Inflammatory macrophage (primary cell): ENCODE measurements at places on chromosomes 3 and 15.

- DNase-seq: no peak
Measured at GRCh38 chr15:41790756-41791546, 16.7 kb downstream of the MAPKBP1 start.

- peak; percentile 82 for DNase-seq
Measured at GRCh38 chr3:52843108-52843865, 8.5 kb upstream of the MUSTN1 start.

DNA sequence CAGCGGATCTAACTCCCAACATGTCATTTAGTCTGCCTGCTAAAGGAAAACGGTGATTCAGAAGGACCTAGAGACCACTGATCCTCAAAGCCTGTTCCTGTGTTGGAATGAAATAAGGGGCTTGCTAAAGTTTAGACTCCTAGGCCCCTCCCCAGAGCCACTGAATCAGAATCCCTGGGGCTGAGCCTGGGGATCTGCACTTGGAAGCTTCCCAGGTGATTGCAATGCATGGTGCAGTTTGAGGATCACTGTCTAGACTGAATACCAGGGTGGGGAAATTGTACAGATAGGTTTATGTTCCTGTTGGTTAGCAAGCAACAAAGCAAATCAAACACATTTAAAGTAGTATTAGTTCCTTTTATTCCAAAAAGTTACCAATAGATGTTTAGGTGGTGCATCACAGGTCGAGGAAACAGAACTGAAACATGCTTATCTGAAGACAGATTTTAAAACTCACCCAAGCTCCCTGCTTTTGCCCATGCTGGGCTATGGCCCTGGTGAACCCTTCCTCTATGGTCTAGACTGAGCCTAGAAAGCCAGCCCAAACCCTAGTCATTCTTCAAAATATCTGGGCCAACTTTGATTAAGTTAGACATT is 29.6 kb upstream of the SPTBN5 start:
- no peak for DNase-seq

DNA sequence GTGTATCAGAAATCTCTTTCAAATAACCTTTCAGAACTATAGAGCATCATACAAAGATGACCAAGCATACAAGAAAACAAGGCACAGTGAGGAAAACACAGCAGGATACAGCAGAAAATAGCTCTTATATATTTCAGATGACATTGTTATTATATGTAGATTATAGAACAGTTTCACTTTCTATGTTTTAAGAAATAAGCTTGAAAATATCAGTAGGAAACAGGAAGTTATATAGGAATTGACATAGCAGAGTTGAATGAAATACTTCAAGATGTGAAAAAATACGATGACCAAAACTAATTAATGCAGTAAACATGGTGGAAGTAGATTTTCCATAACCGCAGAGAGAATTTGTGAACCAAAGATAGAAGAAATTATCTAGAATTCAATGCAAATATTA is 75.2 kb downstream of the LYSMD4 start:
- no peak for DNase-seq
